ENCODE measurements at places on chromosomes 6 and 20. TPM values are rescaled to one million over a fixed set of nuclear protein-coding genes. Genes with fewer than 3 reads are reported as not detected.

Gene HRH3
- total RNA-seq: not detected

Gene CRYBG1
- 45.0 TPM for total RNA-seq

Gene TRAM2
- total RNA-seq: 3.2 TPM

Gene METTL24
- total RNA-seq: not detected

DNA sequence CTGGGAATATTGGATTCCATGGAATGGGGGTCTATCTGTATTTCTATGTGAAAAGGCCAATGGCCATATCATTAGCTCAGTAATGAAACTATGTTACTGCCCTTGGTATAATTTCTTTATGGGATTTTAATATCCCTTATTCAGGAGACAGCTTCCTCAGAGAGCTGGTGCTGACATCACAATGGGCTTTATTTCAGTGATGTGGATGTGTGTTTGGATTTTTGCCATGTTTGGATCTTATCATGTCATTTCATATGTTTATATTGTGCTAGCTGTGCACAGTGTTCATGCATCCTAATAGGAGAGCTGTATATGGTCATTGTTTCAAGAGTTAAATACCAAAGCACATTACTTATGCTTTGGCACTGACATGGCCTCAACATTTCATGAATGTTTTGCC is 806.1 kb upstream of the MAP3K7 start:
- DNase-seq: no peak

DNA sequence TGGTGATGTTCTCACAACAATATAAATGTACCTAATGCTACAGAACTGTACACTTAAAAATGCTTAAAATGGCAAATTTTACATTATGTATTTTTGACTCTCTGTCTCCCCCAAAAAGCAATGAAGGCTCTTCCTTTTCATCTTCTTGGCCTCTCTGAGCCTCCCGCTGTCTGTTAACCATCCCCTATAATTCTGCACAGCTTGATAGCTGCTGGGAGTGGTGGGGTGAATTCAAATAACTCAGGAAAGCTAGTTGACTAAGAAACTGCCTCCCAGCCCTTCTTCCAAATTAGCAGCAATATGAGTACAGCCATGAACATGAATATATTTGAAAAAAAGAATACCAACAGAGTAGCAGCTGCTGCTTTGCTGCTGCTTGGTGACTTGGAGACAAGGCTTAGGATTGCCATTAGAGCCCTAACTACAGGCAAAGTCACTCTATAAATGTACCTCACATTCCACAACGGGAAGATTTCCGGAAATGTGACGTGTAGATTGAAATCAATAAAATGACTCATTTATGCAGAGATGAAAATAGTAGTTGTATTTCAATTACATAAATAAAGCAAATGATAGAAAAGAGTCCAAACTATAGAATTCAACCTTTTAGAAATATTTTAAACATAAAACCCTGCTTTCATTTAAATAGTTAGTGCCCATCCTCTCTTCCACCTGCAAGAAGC is 200.1 kb upstream of the HEY2 start:
- DNase-seq: no peak

DNA sequence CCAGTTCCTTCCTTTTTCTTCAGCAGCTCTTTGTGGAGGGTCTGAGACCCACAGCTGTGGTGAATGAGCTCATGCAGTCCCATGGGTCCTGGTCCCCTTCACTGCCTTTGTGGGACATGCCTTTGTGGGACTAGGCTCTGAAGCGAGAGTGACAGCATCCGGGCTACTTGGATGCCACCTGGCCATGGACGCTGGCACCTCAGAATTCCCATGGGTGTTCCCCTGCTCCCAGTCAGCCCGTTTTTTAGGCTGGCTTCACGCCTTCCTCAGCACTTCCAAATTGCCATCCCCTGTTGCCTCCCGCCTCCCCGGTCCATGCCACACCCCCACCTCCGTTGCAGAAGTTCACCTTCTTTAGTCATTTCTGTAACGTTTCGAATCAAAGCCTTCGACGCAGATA is 45.1 kb downstream of the RAMACL start:
- no peak for DNase-seq

- no peak for DNase-seq
These were observed 126.4 kb upstream of the AHI1 start for GRCh38 chr6:135623979-135624378.

DNA sequence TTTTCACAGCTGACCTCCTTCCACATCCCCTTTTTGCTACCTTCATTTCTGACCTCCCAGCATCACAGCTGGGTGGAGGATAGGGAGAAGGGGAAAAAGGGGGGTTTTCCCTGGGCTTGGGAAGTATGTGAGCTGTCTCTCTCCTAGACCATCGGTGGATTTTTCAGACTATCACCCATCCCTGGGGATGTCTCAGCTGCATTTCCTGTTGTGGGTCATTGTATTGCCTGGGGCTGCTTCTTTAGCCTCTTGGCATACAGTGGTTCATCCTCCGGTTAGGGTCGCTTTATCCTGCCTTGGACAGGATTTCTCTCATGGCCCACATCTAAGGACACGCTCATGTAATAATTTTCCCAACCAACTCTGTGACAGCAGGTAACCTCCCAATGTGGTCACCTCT is 142.5 kb upstream of the ARG1 start:
- no peak for DNase-seq

- no peak for DNase-seq
These were observed 128.0 kb downstream of the DLL1 start for GRCh38 chr6:170162775-170163404.

DNA sequence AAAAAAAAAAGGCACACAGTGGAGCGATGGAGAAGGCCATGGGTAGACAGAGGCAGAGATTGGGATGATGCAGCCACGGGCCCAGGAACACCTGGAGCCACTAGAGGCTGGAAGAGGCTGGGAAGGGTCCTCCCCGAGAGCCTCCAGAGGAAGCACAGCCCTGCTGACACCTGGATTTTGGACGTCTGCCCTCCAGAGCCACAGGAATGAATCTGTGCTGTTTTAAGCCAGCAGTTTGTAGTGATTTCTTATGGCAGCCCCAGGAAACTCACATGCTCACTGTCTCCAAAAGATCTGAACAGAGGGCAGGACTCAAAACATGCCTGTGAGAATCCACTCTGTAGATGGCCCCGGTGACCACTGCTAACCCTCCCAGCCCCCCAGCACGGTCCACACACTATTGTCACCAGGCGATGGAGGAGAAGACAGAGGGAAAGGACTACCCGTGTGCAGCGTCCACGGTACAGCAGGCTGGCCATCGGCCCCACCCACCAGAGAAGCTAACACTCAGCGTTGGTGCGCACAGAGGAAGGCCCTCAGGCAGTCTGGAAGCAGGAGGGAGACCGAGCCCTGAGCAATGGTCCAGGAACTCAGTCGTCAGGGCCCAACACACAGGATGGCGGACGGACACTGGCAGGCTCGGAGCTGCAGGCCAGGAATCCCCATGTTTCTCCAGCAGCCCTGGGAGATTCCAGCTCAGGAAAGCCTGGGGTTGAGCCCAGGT is 99.7 kb downstream of the BMP7 start:
- no peak for DNase-seq

- no peak for DNase-seq
These were observed 14.6 kb downstream of the SNHG17 start for GRCh38 chr20:38420388-38421085.

DNA sequence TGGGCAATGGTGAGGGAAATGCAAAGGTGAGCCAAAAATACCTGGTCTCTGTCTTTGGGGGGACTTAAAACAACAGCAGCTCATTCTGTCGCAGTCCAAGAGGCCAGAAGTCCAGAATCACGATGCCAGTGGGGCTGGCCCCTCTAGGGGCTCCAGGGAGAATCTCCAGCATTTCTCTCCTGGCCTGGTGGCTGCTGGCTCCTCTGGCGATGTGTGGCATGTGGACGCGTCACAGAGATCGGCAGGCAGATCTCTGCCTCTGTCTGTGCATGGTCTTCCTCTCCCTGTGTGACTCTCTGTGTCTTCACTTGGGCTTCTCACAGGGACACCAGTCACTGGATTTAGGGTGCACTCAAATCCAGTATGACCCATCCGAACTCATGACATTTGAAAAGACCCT is 14.0 kb upstream of the PMEPA1 start:
- no peak for DNase-seq

Measured in bronchial epithelial cell (primary cell).